ENCODE measurements at places on chromosomes 13 and 19.

DNA sequence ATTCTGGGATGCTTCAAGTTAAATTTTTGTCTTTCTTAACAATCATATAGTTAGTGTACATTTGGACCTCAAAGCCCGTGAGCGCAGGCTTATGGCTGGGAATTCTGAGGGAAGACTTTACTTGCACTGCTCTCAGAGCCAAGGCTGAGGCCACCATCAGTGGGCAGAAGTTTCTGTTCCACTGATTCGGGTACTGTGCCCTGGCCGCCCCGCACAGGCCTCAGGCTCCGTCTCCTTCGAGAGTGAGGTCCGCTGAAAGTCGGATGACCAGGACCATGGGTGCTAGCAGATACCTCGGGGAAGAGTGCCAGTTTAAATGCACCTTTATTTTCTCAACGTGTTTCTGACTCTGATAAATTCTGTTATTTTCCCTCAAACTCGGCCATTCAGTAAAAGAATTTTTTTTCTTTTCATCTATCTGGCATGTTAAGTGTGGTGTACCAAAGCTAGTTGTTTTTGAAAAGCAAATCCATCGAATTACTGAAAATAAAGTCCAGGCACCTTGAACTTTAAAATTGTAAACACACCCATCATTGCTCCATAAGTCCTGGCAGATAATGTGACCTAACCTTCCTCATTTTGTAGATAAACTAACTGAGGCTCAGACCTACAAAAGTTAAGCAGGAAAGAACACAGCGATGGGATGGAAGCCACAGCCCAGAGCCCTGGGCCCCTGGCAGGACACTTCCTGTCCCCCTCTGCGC is 126.7 kb downstream of the SOX1 start:
- DNase-seq = no peak

- no peak for DNase-seq
Observed at GRCh38 chr19:24033963-24034342, 53.0 kb upstream of the ZNF254 start.

GRCh38 chr19:1252821-1253513 is 4.6 kb downstream of the MIDN start:
- peak; percentile 61 for DNase-seq

DNA sequence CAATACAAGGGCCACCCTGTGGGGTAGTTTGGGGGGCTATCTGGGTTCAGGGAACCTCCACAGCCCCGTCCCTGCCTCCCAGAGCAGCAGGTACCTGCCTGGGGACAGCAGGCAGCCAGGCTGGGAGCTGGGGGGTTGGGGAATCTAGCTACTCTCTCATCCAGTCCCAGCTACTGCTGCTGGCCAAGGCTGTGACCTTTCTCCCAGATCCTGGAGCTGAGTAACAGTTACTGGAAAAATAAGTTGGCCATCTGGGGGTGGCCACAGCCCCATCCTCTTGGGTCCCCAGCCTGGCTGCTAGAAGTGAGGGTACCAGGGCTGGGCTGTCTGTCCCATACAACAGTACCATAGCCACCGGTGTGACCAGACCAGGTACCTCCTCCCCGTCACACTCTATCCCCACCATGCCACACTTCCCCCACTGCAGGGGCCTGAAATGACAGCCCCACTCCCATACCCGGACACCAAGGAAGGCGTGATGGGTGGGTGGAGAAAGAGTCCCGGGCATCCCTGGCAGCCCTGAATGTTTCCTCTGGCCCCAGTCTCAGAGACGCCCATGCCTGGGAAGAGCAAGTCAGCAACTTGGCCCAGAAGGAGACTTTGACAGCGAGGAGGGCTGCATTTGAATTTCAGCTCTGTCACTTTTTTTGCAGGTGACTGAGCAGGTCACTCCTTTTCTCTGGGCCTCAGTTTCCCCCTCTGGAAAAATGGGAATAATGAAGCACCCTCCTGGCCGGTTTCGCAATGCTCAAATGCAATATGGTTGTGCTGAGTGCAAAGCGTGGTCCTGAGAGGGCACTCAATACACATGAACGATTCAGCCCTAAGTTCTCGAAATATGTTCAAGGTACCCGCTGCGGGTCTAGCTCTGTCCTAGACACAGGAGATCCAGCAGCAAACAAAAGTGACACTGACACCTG is 30.7 kb upstream of the NFIC start:
- no peak for DNase-seq

GRCh38 chr13:109159650-109160309 is 530.4 kb downstream of the MYO16 start:
- no peak for DNase-seq

Measured in stimulated activated CD4-positive, alpha-beta T cell treated with anti-CD3 and anti-CD28 coated beads, TNF-alpha, amount 100 ng/mL, for 1 hour (primary cell).